ENCODE measurements at places on chromosomes 16 and 17. TPM values are rescaled to one million over a fixed set of nuclear protein-coding genes. Genes with fewer than 3 reads are reported as not detected.

The IKZF3 gene
- total RNA-seq: 0.18 TPM

DNA sequence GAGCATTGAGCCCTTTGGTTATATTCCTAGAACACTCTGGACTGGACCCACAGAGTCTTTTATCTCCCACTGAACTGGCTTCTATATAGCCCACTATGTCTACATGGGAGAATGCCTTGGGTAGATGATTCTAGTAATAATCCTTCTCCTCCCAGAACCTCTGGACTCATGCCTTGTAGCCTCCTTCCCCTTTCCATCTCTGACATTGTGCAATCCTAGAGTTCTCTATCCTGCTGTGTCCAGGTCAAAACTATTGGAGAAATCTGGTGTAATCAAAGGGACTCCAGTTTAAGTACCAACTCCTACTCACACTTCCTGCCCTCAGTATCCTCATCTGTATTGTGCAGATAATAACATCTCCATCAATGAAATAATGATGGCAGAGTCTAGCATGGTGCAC lies 9.1 kb downstream of the RCVRN start:
- no peak for DNase-seq

- DNase-seq: peak; percentile 82
Measured at GRCh38 chr16:2149630-2150417, 1.4 kb downstream of the RAB26 start.

- DNase-seq: no peak
Measured at GRCh38 chr17:73017658-73018057, 74.8 kb downstream of the SLC39A11 start.

- peak; percentile 27 for DNase-seq
Measured at GRCh38 chr16:87389245-87389644, 2.9 kb upstream of the MAP1LC3B start.

DNA sequence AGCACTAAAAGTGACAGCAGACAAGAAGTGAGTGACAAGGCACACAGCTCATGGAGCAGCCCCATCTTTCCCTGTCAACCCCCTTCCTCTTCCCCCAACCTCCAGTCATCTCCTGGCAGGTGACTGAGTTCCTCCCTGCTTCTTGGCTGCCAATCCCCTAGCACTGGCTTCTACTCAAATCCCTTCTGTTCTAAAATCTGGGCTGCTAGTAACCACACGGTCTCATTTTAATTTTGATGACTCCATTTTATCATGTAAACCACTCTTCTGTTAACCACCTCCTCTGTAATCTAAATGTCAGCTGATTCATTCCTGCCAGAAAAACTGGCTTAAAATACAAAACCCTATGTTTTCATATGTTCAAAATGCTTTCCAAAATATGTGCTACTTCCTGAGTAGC lies 419.8 kb upstream of the MON1B start:
- DNase-seq: no peak

DNA sequence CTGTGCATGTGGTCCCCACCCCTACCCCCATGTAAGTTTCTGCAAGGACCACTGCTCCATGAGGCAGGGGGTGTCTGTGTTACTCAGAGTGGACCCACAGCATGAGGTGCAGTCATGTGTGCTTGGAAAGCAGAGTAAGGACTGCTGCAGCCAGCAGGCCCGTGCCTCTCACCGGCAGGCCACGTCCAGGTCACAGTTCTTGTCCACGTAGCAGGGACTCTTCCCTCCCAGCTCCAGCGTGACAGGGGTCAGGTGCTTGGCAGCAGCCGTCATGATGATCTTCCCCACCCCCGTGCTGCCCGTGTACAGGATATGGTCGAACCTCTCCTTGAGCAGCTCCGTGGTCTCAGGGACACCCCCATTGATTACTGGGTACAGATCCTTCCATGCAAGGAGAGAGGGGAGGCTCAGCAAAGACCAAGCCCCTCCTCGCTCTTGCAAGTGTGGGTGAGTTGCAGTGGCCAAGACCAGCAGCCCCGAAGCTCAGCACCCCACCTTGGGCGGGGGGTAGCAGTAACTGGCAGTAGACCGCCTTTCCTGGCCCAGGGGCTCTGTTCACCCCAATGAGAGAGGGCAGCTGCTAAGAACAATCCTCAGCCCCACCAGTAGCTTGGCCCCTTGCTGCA lies 6.2 kb downstream of the ALDH3A1 start:
- DNase-seq: no peak

DNA sequence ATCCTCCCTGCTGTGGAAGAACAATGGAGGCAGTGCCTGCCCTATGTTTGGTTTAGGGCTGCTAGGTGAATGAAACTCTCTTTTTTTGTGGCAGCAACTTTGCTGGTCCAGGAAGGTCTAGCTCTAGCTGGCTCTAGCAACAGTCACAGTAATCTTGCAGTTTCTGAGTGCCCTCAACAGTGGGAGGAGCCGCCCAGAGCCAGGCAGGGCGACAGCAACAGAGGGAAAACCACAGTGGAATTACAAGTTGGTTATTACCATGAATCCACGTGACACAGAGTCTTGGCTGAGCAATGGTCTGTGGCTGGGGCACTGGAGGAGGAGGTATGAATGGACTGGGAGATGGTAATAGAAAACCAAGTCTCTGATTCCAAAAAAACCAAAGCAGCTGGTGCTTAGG lies 10.3 kb downstream of the HSPB9 start:
- DNase-seq: no peak
